ENCODE measurements at places on chromosomes 5 and 9. TPM values are rescaled to one million over a fixed set of nuclear protein-coding genes. Genes with fewer than 3 reads are reported as not detected.

The VCAN gene
- 0.40 TPM for polyA plus RNA-seq

The KLHL3 gene
- polyA plus RNA-seq, result 0.47 TPM

The GLRA1 gene
- polyA plus RNA-seq, result not detected

The GPR150 gene
- polyA plus RNA-seq, result not detected

DNA sequence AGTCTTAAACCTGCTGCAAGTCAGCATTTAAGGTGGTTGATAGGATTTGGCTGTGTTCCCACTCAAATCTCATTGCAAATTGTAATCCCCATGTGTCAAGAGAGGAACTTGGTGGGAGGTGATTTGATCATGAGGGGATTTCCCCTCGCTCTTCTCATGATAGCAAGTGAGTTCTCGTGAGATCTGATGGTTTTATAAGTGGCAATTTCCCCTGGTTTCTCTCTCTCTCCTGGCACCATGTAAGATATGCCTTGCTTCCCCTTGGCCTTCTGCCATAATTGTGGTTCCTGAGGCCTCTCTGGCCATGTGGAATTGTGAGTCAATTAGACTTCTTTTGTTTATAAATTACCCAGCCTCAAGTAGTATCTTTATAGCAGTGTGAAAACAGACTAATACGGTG, 84.3 kb upstream of the SMC2 start:
- DNase-seq, result no peak

- no peak for DNase-seq
Measured at GRCh38 chr5:10064546-10065195, 185.0 kb downstream of the ATPSCKMT start.

DNA sequence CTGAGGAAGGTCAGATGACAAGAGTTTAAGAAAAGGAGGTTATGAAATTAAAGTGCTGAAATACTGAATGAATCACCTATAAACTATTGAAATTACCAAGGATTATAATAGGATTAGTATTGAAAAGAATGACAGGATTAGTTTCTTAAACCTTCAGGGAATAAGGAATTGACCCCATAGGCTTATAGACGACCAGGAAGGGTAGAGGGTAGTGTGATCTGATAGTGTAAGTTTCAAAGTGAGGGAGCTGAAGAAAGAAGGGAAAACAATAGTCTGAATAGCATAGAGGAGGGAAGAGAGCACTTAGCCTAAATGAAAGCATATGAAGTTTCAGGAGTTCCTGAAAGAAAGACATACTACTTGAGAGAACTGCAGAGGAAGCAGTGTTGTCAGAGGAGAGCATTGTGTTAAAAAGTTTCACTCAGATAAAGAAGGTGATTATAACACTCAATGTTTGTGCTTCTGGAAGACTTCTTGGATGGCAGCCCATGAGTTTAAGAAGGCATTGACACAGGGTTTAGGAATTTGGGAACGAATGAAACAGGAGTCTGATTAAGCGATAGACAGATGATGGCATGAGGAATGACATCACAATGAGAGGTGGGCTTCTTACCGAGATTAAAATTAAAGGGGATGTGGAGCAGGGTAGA, 557.9 kb upstream of the GRAMD2B start:
- no peak for DNase-seq

GRCh38 chr9:18911714-18912342, 121.2 kb downstream of the SAXO1 start:
- no peak for DNase-seq

DNA sequence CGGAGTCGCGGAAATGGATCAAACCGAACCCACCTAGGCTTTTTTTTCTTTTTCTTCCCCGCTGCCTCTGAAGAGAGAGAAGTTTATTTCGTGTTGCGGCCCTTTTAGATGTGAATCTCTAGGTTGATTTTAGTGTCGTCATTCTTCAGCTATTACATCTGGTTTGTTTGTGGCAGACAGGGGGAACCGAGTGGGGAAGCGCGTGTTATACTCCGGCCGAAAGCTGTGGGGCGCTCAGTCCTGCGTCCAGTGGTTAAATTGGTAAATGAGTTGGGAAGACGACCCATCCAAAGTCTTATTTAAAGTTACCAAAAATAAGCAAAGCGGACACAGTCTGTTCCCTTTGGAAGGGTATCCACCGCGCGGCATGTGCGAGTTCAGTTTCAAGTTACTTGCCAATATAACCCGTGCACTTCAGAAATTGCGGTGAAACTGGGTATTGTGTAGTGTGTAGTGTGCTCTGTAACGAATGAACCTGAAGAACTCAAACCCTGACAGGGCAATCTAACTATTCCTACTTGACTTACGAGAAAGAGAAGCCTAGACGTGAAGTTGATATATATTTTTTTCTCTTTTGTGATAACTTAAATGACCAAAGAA, 1.3 kb downstream of the MAN2A1 start:
- peak; percentile 42 for DNase-seq

- DNase-seq, result no peak
Measured at GRCh38 chr9:100449420-100449819, 22.5 kb downstream of the MSANTD3 start.

GRCh38 chr9:104941597-104941996, 13.6 kb upstream of the ABCA1 start:
- DNase-seq, result no peak

GRCh38 chr9:22215521-22215920, 206.4 kb upstream of the CDKN2B start:
- DNase-seq, result no peak

DNA sequence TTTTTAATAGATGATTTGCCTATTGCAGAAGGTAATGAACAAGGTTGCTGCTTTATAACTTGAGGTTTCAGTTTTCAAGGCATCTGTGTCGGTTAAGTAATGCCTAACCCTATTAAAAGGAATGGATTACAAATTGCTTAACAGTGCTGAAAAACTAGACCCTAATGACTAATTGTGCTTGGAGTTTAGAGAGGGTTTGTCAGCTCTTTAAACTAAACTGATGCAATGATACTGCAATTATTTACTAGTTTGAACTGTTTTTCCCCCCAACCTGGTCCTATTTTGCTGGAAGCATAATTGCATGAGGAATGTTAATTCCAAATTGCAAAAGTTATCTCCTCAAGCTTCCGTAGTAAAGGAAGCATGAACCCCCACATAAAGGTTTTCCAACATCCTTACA, 39.3 kb upstream of the TLX3 start:
- no peak for DNase-seq

DNA sequence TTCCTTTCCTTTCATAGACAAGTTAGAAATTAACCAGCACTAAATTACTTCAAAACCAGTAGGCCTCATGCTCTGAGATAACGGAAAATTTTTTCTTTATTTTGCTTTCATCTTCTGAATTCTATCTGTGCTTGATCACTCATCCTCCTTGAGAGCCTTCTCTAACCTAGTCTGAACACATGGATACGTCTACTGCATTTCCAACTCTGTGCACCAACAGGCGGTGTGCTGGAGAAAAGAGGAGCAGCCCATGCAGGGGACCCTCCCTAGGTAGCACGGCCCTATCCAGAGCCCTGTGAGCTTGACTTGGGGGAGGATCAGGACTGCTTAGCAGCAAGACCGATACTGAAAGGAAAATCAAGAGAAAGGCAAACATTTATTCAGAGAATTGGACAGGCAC, 149.8 kb downstream of the AUH start:
- DNase-seq, result no peak

- no peak for DNase-seq
Measured at GRCh38 chr5:173330338-173331206, 2.4 kb upstream of the STC2 start.

DNA sequence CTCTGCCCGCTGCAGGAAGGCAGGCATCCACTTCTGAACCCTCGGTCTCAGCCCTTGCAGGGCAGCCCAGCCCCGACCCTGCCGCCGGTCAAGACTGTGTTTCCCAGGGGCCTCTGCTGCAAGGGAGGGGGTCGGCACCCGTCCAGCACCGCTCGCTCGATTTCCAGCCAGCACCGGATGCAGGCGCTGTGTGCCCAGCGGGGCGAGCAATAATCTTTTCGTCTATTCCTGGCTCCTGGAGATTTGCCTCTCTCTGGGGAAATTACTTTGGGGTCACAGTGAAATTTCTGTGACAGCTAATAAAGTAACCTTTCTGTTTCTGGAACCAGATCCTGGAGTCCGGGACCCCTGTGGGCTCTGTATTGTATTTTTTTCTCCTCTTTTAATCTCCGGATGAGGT, 155.3 kb downstream of the COL23A1 start:
- DNase-seq, result no peak
